GOT3 (cell line): ENCODE measurements at places on chromosomes 4 and X.

GRCh38 chrX:155888139-155888538 lies 7.0 kb downstream of the VAMP7 start:
- no peak for DNase-seq

- no peak for DNase-seq
Observed at GRCh38 chr4:26208237-26208994, 112.4 kb upstream of the RBPJ start.

GRCh38 chr4:169690787-169691186 lies 67.0 kb downstream of the HPF1 start:
- no peak for DNase-seq

- DNase-seq: no peak
Observed at GRCh38 chr4:155900381-155900780, 3.1 kb upstream of the TDO2 start.

DNA sequence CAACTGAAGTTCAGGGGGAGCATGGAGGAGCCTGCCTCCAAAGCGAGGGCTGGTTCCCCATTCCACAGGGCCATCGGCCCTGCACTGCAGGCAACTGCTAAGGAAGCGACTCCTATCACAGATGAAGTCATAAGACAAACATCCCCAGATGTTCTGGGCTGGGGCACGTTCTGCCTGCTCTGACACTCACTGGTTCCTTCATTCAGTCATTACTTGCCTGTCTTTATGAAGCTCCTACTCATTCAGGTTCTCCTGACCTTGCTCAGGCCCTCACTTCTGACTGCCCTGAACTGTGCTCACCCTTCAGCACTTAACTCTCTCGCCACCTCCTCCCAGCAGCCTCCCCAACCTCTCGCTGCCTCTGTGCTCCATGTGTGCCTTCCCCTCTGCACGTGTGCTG lies 2.5 kb upstream of the SLC2A9 start:
- DNase-seq: no peak

DNA sequence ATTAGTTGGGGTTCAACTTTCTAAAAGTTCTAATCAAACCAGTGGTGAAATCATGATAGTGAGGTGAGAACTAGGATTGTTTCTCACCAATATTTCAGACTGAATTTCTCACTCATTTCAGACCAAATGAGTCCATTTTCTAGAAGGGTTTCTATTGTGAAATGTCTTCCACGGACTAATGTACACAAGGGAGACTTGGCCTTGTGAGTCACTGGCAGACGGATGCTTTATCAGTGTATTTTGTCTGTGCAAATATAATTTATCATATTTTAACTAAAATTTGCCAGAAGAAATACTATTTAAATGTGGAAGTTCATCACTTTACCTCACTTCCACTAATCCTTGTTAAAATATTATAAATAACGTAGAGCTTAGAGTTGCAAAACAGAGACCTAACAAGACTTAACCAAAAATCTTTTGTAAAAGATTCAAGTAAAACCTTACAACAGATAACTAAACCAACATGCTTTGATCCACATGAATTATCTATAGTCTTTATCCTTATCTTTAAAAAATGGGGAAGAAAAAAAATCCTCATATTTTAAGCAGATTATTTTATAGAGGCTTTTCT lies 506.0 kb upstream of the FAM241A start:
- no peak for DNase-seq

DNA sequence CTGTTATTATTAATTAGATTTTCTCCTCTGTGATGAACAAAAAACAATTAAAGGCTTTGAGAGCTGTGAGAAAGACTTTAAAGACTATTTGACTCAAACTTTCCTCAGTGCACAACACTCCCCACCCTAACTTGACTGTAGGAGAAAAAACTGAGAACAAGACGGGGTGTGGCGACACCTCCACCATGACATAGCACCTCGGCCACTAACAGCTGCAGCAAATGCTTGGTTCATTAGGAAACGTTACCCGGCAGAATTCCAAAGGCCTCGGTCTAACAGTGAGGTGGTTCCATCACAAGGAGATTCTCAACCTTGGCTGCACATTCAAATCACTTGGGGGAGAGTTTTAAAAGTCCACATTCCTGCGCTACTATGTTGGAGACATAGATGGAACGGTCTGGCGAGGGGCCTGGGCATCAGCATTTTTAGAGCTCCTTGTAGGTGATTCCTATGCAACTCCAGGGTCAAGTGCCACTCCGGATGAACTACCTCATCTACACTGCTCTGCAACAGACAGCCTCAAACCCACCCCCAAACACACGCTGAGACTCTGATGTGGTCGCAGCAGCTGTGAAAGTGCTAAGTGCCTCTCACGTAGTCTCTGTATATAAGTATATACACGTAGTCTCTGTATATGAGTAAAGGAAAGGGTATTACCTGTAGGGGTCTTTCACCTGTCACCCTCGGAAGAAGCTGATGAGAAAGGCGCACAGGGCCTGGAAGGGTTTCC lies 1.0 kb downstream of the FGFBP2 start:
- no peak for DNase-seq

GRCh38 chr4:101419336-101420135 lies 72.2 kb upstream of the PPP3CA start:
- DNase-seq: no peak

DNA sequence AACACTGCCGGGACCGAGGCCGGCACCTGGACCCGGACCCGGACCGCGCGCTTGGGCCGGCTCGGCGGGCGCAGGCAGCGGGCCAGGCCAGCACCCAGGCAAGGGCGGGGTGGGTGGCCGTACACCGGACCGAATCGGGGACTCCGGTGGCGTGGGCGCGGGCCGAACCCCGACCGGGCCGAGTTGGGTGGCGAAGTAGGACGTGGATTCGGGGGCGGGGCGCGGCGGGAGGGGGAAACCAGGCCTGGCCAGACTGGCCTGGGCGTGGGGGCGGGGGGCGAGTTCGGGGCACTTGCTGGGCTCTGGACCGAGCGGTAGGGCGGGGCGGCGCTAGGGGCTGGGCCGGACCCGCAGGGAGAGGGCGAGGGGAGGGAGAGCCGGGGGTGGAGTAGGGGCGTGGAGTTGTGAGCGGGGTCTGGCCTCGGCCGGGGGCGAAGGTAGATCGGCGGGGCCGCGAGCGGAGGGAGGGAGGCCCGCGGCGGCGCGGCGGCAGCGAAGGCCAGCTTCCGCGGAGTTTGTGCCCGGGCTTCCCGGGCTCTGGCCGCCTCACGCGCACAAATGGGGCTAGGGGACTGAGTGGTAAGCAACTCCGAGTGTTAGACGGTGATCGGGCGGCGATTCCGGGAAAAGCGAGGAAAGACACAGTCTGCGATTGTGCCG lies 1.8 kb upstream of the BCORL1 start:
- DNase-seq: no peak

DNA sequence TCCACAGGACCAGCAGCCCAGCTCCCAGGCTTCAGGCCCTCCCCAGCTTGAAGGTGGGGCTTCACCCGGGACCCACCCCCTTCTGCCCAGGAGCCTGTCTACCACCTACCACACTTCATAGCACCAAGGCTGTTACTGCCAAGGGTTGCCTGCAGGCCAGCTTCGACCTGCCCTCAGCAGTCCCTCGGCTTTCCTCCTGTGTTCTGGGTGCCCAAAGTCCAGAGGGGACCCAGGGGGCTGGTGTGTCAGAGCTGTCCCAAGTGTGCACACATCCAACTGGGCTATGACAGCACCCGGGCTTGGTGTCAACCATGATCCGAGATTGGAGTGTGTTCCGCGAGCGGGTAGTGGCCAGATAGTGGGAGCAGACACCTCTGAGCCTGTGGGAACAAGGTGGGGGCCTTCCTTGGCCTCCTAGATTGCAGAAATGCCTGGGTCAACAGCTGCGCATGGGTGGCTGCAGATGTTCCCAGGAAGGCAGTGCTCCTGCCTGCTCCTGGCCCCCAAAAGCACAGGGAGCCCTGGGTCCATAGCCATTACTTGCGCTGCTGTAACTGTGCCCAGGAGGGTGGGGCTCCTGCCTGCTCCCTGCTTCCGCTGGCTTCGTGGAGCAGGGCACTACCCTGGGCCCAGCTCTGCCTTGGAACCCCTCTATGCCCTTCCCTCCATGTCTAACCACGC lies 16.8 kb downstream of the SULT1B1 start:
- no peak for DNase-seq

DNA sequence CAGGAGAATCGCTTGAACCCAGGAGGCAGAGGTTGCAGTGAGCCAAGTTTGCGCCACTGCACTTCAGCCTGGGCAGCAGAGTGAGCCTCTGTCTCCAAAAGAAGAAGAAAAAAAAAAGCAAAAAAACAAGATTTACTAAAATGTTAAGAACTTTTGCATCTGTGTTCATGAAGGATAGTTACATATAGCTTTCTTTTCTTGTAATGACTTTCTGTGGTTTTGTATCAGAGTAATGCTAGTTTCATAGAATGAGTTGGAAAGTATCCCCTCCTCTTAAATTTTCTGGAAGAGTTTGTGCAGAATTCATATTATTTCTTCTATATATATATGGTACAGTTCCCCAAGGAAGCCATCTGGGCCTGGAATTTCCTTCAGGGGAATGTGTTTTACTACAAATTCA lies 17.0 kb upstream of the GRIPAP1 start:
- DNase-seq: no peak

DNA sequence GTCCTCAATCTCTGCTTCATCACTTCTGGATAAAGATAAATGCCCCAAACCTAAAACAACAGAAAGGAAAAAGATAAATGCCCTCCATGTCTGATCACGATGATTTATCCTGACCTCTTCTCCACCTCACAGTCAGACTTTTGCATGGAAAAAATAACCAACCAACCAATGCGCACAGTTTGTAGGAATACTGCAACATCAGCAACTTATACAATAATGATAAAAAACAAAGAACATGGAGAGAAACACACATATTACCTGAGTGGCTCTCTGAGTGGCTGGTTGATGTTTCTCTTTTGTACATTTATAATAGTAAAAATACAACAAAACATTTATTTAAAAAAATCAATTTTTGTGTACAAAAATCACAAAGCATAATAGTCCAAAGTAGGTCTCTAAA lies 93.0 kb upstream of the PUDP start:
- DNase-seq: no peak

- DNase-seq: no peak
Observed at GRCh38 chr4:127686658-127687057, 43.5 kb upstream of the SLC25A31 start.

DNA sequence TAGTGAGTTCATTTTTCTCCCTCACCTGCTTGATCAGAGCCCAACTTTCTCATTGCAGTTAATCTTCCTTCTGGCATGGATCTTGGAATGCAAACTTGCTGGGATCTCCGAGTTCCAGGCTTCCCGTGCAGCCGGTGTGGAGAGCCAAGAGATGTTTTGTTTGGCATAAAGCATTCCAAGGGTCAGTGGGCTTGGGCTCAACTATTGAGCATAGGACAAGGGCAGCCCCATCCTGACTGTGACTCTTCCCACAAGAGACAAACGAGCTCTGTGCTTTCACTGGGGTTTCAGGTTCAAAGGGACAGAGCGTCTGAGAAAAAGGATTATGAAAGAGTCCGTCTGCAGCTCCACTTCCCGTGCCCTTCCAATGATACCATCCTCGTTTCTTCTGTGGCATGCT lies 10.5 kb downstream of the TLR7 start:
- no peak for DNase-seq

DNA sequence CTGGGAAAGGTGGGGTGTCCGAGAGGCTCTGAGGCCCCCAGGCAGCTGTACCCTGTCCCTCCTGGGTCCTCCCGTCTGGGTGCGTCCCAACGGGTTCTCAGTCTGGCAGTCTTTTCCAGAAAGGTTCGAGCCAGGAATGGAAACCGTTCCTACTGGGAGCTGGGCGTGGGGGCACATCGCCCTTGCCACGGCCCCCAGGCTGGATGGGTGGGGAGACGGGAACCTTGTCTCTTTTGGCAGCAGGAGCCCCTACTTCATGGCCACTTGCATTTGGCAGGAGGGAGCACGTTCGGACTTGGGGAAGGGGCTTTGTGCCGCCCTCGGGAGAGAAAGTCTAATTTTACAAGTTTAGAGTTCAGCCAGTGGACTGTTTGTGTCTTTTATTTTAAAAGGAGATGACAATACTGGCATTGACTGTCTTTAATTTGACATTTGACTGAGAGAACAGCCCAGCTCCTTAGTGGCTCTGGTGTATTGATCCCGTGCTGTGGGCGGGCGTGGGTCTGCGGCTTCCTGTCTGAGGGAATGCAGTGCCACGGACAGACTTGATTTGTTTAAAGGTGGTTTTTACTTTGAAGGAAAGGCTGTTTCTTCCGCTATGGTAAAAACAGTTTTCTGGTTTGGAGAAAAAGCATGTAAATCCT lies 95.1 kb downstream of the SORCS2 start:
- DNase-seq: no peak

DNA sequence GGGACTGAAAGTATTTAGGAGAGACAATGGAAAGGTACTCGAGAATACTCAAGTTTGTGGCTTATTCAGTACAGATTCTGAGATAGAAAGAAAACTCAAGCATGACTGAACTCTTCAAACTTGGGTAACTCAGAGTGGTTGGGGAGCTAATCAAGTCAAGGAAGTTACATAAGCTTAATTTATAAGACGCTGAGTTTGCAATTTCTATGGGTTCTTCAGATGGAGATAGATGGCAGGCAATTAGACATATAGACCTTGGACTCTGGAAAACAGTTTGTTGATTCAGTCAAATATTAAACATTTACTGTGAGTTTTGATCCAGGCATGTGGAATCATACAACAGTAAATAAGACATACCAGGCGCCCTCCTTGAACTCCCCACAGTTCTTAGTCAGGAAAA lies 1749.9 kb upstream of the TENM3 start:
- no peak for DNase-seq
